Left lung (tissue), 14 donors: ENCODE measurements at places on chromosomes 5 and 9. TPM values are rescaled to one million over a fixed set of nuclear protein-coding genes. Genes with fewer than 3 reads are reported as not detected.

GRCh38 chr5:99369797-99370593 lies 441.2 kb upstream of the CHD1 start:
- DNase-seq = no peak
- no peaks in the 10 kb centered on the region for H3K4me1 ChIP-seq
- H3K36me3 ChIP-seq = no peaks in the 10 kb centered on the region
- no peak overlapping the region for H3K4me3 ChIP-seq
- H3K27ac ChIP-seq = no peak overlapping the region
- no peaks in the 10 kb centered on the region for H3K27me3 ChIP-seq

GRCh38 chr5:8234179-8234770 lies 365.3 kb downstream of the MTRR start:
- H3K4me3 ChIP-seq = no peak overlapping the region
- no peaks in the 10 kb centered on the region for H3K4me1 ChIP-seq
- no peak for DNase-seq
- H3K27me3 ChIP-seq = no peaks in the 10 kb centered on the region
- H3K36me3 ChIP-seq = no peaks in the 10 kb centered on the region

DNA sequence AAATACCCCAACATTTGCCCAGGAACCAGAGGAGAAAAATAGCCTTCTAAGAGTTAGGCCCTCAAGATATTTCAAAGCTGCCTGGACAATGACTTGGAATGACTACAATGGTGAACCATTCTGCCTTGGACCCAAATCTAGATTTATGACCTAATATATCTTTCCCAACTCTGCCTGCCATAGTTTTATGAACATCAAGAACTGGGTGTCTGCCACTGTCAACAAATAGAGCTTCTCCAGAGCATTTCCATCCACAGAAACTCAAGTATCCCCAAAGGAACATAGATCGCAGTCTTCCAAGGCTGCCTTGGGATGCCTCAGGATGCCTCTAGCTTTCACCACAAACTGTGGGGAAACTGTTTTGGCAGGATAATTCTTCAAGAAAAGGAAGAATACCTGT lies 48.2 kb upstream of the NFIB start:
- no peaks in the 10 kb centered on the region for H3K27me3 ChIP-seq
- no peak for DNase-seq
- H3K4me1 ChIP-seq = no peaks in the 10 kb centered on the region
- no peak overlapping the region for H3K27ac ChIP-seq
- no peaks in the 10 kb centered on the region for H3K36me3 ChIP-seq
- H3K4me3 ChIP-seq = no peak overlapping the region

The FOXD4L6 gene
- not detected for polyA plus RNA-seq

DNA sequence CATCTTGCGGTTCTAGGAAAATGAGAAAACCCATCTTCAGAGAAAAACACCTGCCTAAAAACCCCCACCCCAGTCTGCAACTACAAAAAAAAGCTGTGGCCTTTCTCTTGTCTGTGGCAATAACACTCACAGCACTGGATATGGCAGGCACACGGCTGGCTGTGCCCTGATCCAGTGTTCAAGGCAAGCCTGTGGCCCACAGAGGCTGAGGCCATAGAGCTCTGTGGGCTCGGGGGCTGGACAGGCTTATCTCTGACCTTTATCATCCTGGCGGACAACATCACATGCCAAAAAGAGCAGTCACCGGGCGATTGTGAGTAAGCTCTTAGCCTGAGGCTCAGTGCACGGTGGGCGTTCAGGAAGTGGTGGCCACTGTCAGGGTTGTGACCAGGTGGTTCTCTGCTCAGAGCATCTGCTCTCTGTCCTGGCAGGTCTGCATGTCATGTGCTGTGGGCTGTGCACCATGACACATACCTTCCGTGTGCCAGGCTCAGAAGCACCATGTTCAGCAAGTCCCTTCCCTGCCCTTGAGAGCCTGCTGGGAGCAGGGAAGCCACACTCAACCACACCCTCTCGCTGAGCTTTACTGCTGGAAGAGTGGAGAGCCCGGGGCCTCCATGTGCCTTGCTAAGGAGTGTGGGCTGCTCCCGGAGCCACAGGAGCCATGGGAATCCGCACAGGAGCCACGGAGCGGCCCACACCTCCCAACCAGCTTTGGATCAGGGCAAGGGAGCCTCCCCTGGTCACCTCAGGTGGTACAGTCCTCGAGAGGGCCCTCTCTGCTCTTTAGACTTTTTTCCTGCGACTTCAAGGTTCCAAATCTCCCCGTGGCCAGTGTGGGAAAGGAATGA lies 34.6 kb upstream of the WDR38 start:
- no peak for DNase-seq
- no peak overlapping the region for H3K27ac ChIP-seq
- no peak overlapping the region for H3K4me3 ChIP-seq

GRCh38 chr5:124040799-124041198 lies 528.8 kb downstream of the CSNK1G3 start:
- no peak overlapping the region for H3K4me3 ChIP-seq
- H3K4me1 ChIP-seq = no peaks in the 10 kb centered on the region
- no peak for DNase-seq
- no peak overlapping the region for H3K27ac ChIP-seq
- no peaks in the 10 kb centered on the region for H3K27me3 ChIP-seq
- H3K36me3 ChIP-seq = no peaks in the 10 kb centered on the region

The TMEM174 gene
- polyA plus RNA-seq = not detected

GRCh38 chr5:145588113-145588512 lies 247.0 kb downstream of the PRELID2 start:
- H3K4me3 ChIP-seq = no peak overlapping the region
- H3K27me3 ChIP-seq = no peaks in the 10 kb centered on the region
- DNase-seq = no peak
- H3K4me1 ChIP-seq = no peaks in the 10 kb centered on the region

DNA sequence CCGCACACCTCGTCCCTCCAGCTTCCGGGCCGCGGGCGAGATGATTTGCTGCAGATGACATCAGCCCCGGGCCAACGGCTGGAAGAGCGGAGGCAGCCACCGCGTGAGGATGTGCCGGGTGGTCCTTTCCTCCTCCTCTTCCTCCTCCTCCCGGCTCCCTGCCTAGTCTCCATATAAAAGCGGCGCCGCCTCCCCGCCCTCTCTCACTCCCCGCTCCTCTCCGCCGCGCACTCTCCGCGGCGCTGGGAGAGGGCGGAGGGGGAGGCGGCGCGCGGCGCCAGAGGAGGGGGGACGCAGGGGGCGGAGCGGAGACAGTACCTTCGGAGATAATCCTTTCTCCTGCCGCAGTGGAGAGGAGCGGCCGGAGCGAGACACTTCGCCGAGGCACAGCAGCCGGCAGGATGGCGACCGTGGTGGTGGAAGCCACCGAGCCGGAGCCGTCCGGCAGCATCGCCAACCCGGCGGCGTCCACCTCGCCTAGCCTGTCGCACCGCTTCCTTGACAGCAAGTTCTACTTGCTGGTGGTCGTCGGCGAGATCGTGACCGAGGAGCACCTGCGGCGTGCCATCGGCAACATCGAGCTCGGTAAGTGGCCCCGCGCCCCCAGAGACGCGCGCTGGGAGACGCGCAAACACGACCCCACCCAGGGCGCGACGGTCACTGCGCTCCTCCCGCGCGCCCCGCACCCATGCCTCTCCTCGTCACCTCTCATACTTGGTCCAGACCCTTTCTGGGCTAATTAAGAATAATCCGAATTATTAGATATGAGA lies at the start of gene MAP1B:
Gene MAP1B, plus strand, starts transcription at position 345 of the 770 bp plus-strand sequence. Its CDS starts 57 bp downstream, at position 402.
- H3K4me1 ChIP-seq = no peaks in the 10 kb centered on the region
- H3K36me3 ChIP-seq = no peaks in the 10 kb centered on the region
- peak; percentile 49 for DNase-seq
- peak within 1 kb of the TSS; percentile 47 for H3K4me3 ChIP-seq

DNA sequence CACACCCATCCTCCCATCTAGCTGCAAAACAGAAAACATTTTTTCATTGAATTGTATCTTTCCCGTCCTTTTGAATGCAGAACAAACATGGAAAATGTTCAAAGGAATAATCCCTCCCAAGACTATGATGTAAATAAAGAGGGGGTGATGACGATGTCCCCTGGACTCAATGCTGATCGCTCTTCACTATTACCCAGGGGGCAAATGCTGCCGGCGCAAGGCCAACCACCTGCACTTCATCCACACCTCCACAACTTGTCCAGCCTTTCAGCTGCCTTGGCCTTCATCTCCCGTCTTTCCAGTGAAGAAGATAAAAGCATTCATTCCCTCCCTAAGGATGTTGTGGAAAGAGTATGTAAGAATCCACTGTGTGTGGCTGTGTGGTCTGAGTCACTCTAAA lies 240.3 kb downstream of the AGTPBP1 start:
- no peaks in the 10 kb centered on the region for H3K27me3 ChIP-seq
- no peaks in the 10 kb centered on the region for H3K36me3 ChIP-seq
- no peak overlapping the region for H3K27ac ChIP-seq
- no peaks in the 10 kb centered on the region for H3K4me1 ChIP-seq

GRCh38 chr5:18379189-18379588 lies 744.9 kb downstream of the TAF11L14 start:
- DNase-seq = no peak
- no peaks in the 10 kb centered on the region for H3K27me3 ChIP-seq
- no peaks in the 10 kb centered on the region for H3K36me3 ChIP-seq
- H3K27ac ChIP-seq = no peak overlapping the region
- H3K4me3 ChIP-seq = no peak overlapping the region
- H3K4me1 ChIP-seq = no peaks in the 10 kb centered on the region

- no peaks in the 10 kb centered on the region for H3K27me3 ChIP-seq
- H3K36me3 ChIP-seq = no peaks in the 10 kb centered on the region
- H3K4me3 ChIP-seq = no peak overlapping the region
- no peak overlapping the region for H3K27ac ChIP-seq
- H3K4me1 ChIP-seq = peaks cover 12% of the 10 kb centered on the region
Measured at GRCh38 chr5:95634081-95634480, 12.5 kb upstream of the RFESD start.

DNA sequence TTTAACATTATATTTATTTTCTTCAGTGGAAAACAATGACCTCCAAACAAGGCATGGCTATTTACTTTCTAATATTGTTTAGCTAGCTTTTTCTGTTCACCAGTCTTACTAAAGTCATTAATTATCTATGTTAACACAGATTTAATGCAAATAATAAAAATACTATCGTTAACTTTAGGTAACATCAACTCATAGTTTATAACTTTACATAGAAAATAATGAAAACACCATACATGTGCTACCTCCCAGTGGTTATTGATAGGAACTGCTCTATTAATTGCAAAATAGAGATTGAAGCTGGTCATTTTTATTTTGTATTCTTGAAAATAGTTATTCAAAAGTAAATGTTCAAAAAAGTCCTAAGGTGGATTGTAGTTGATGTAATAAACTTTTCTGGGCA lies 78.3 kb upstream of the HCN1 start:
- no peaks in the 10 kb centered on the region for H3K36me3 ChIP-seq
- no peaks in the 10 kb centered on the region for H3K4me1 ChIP-seq
- no peak overlapping the region for H3K27ac ChIP-seq
- DNase-seq = no peak
- H3K27me3 ChIP-seq = no peaks in the 10 kb centered on the region
- H3K4me3 ChIP-seq = no peak overlapping the region

GRCh38 chr9:111429175-111429574 lies 55.0 kb downstream of the ECPAS start:
- DNase-seq = no peak
- no peak overlapping the region for H3K4me3 ChIP-seq
- no peaks in the 10 kb centered on the region for H3K27me3 ChIP-seq
- no peaks in the 10 kb centered on the region for H3K4me1 ChIP-seq
- H3K36me3 ChIP-seq = no peaks in the 10 kb centered on the region

GRCh38 chr5:177003649-177004048 lies 2.9 kb downstream of the UIMC1 start:
- no peak for DNase-seq
- peaks cover 13% of the 10 kb centered on the region for H3K4me1 ChIP-seq
- no peaks in the 10 kb centered on the region for H3K36me3 ChIP-seq
- H3K27ac ChIP-seq = no peak overlapping the region
- H3K4me3 ChIP-seq = no peak overlapping the region
- no peaks in the 10 kb centered on the region for H3K27me3 ChIP-seq

The DDX4 gene
- polyA plus RNA-seq = 0.17 TPM

DNA sequence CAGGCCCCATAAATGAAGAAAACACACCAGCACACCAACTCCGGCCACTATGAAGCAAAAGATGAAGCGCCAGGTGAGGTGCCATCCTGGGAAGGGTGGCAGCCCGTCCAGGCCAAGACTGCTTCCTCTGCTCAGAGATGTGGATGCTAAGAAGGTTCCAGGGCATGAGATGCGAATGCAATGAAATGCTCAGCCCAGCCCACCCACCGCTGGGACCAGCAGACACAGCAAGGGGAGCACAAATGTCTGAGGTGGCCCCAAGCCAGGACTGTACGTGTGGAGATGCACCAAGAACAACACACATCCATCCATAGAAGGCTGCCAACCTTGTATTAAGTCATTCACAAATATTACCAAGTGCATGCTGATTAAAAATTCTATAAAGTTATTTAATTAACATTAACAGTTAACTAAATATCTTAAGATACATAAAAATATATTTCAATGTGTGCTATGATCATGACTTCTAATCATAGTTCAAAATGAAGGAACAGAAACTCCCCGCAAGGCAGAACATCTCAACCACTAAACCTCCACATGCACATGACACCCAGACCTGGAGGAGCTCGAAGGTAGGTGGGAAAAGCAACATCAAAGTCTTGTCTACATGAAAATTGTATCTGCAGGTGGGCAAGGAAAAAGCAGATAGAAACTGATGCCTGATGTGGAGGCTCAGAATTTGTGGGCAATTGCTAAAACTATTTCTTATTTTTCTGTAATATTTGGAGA lies 43.7 kb downstream of the BICD2 start:
- H3K27me3 ChIP-seq = no peaks in the 10 kb centered on the region
- no peaks in the 10 kb centered on the region for H3K4me1 ChIP-seq
- no peak overlapping the region for H3K27ac ChIP-seq
- no peak overlapping the region for H3K4me3 ChIP-seq

DNA sequence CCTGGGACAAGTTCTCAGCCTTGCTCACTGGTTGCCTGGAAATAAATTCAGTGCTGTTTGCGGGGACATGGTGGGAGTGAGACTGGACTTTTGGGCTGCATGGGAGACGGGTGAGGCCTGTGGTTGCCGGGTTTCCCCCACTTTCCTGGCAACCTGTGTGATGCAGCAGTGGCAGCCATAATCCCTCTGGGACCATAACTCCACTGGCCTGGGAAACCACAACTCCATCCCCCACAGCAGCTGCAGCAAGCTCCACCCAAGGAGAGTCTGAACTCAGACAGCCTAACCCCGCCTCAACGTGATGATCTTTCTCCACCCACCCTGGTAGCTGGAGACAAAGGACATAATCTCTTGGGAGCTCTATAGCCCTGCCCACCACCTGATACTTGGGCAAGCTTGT lies 349.9 kb downstream of the PIK3R1 start:
- no peaks in the 10 kb centered on the region for H3K27me3 ChIP-seq
- H3K4me3 ChIP-seq = no peak overlapping the region
- H3K36me3 ChIP-seq = no peaks in the 10 kb centered on the region
- DNase-seq = no peak

The MCCC2 gene
- polyA plus RNA-seq = 43.4 TPM

GRCh38 chr5:66546541-66546940 lies 49.7 kb upstream of the MAST4 start:
- H3K4me1 ChIP-seq = no peaks in the 10 kb centered on the region
- no peaks in the 10 kb centered on the region for H3K36me3 ChIP-seq

- H3K36me3 ChIP-seq = no peaks in the 10 kb centered on the region
- H3K27ac ChIP-seq = no peak overlapping the region
- H3K4me1 ChIP-seq = no peaks in the 10 kb centered on the region
- no peaks in the 10 kb centered on the region for H3K27me3 ChIP-seq
- no peak for DNase-seq
- H3K4me3 ChIP-seq = no peak overlapping the region
Measured at GRCh38 chr9:109989296-109989695, 209.3 kb downstream of the PALM2AKAP2 start.

- DNase-seq = no peak
- H3K4me3 ChIP-seq = no peak overlapping the region
- no peak overlapping the region for H3K27ac ChIP-seq
- H3K27me3 ChIP-seq = no peaks in the 10 kb centered on the region
- H3K36me3 ChIP-seq = no peaks in the 10 kb centered on the region
- H3K4me1 ChIP-seq = no peaks in the 10 kb centered on the region
Measured at GRCh38 chr9:97243606-97244005, 63.9 kb upstream of the CCDC180 start.

- H3K4me3 ChIP-seq = no peak overlapping the region
- DNase-seq = peak; percentile 82
- no peaks in the 10 kb centered on the region for H3K27me3 ChIP-seq
Measured at GRCh38 chr5:171494452-171495121, 75.1 kb downstream of the FGF18 start.
